ENCODE measurements at places on chromosomes 2 and 18.

- DNase-seq = no peak
These were observed 15.1 kb downstream of the ARHGEF4 start for GRCh38 chr2:130851624-130852382.

DNA sequence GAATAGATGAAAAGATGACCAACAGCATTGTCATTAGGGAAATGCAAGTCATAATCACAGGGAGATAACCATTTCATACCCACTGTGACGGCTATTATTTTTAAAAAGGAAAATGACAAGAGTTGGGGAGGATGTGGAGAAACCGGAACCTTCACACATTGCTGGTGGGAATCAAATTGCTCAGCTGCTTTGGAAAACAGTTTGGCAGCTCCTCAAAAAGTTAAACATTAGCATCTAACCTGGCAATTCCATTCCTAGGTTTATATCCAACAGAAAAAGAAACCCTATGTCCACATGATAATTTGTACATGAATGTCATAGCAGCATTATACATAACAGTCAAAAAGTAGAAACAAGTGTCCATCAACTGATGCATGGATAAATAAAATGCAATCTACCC lies 58.2 kb downstream of the KCNG3 start:
- DNase-seq = no peak

DNA sequence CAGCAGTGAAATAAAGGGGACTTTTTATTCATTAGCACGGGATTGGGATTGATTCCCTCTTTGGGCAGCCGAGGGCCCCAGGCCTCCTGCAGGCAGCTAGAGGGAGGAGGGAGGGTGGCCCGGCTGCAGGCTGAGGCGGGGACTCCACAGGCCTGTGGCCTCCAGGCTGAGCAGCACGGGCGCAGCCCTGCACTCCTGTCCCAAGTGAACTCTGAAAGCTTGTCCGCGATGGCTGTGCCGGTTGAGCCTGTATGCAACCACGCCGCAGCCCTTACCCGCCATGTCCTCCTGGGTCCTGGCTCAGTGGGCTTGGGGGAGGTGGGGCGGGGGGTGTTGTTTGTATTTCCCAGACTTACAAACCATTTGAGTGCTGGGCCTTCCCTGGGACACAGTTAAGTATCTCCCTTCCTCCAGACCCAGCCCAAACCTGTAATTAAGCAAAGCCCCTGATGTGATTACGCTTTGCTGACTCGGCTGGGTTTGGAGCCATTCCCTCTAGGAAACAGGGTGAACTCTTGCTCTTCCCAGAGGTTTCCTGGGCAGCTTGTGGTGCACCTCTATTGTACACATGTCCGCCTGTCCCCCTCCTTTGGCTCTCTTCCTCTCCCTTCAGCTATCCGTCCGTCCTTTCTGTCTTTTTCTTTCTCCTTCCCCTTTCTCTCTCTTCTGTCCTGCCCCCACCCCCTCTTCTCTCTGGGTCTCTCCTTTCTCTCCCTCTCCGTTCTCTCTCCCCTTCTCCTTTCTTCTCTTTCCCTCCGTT lies 5.3 kb downstream of the GLI2 start:
- DNase-seq = peak; percentile 48

- no peak for DNase-seq
These were observed 31.0 kb upstream of the RMDN2 start for GRCh38 chr2:37894047-37894446.

GRCh38 chr18:48319801-48320638 lies 89.2 kb downstream of the ZBTB7C start:
- DNase-seq = no peak

DNA sequence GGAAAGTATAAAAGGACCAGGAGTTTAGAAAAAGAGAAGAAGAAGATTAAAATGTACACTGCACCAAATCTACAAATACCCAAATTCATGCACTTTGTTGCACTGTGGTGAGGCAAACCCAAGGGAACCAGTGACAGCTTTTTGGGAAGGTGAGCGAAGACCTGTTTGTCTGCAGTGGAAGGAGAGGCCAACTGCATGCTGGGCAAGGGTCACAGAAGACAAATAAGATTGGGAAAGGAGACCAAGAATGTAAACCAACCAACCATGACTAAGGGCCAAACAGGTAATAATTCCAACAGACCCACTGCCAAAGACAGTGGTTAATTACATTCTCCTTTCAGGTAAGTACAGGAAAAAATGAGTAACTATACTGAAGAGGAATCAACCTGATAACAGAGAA lies 202.8 kb downstream of the STK39 start:
- DNase-seq = no peak

- DNase-seq = no peak
These were observed 16.2 kb upstream of the CXCR4 start for GRCh38 chr2:136134126-136134525.

DNA sequence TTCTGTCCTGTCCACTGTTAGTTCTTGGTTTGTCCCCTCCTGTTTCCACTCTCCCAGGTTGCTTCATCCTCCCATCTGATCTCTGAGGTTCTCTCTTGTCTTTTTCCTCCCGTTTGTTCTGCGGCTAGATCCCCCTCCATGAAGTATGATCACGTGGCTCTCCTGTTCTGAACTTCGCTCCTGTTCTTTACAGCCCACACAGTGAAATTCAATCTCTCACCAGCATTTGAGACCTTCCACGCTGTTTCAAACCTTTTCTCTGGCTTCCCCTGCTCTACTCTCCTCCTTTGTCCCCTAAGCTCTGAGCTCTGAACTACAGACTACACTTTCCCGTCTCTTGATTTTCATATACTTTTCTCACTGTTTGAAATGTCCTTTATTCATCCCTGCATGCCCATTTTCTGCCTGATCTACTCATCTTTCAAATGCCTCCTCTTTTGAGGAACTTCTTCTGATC lies 83.5 kb downstream of the OSBPL6 start:
- no peak for DNase-seq

- DNase-seq = no peak
These were observed 86.8 kb upstream of the NEDD4L start for GRCh38 chr18:57957210-57957609.
